ENCODE measurements at places on chromosomes 16 and 17. TPM values are rescaled to one million over a fixed set of nuclear protein-coding genes. Genes with fewer than 3 reads are reported as not detected.
A peak's percentile ranks its signal among the peaks of the same experiment; 100 is the strongest.

Gene DDX42
- total RNA-seq, result 124 TPM

Gene CEP295NL
- 10.2 TPM for total RNA-seq

Gene KCNH4
- total RNA-seq, result not detected

- DNase-seq, result no peak
Observed at GRCh38 chr16:6926762-6927161, 405.9 kb upstream of the RBFOX1 start.

DNA sequence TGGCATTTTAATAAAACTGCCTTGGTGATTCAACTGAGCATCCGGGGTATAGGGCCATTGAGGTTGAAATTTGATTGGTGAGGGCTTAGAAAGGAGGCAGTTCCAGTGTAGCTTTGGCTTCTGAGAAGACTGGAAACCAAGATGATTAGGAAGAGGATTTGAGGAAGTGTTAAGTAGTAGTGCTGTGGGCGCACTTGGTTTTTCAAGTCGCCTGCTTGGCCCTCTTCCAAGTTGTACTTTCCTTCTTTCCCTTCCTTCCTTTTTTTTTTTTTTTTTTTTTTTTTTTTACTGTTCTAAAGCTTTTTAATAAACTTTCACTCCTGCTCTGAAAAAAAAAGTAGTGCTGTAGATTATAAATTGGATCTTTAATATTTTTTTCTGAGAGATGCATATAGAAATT, 320.5 kb downstream of the UTP18 start:
- DNase-seq, result no peak

DNA sequence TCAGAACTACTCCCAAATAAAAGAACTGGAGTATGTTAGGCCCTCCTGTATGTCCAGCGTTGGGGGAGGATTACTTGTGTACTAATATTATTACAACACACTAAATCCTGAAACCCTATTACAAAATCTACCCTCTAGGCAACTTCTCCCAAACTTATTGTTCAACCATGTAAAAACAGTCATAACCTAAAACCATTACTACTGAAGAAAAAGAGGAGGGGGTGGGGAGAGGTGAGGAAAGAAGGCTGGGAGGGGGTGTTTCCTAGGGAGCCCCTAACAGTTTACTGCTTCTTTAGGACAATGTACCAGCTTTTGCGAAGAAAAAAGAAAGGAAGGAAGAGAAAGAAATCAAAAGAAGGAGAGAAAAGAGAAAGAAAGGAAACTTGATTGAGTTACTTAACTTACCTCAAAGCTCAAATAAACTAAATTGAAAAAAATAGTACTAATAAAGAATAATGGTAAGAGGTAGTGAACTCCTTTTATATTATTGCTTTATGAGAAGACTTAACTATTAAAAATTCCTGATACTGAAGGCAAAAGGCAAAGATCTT, 2.3 kb downstream of the SALL1 start:
- DNase-seq, result no peak

DNA sequence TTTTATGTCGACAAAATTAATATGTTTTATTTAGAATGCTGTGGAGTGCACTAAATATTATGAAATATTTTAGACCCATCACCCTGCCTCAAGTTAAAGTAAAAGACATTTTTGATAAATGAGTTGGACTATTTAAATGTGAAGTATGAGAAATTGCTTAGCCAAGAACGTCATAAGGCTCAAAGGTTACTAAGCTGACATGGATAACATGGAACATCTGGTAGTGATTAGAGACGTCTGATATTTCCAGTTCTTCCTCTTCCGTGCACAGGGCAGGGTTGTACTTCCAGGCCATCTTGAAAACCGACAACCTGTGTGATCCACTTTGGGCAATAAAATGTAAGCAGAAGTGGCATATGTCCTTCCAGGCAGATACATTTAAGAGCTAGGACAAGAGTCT, 7.2 kb upstream of the CCL8 start:
- DNase-seq, result no peak

DNA sequence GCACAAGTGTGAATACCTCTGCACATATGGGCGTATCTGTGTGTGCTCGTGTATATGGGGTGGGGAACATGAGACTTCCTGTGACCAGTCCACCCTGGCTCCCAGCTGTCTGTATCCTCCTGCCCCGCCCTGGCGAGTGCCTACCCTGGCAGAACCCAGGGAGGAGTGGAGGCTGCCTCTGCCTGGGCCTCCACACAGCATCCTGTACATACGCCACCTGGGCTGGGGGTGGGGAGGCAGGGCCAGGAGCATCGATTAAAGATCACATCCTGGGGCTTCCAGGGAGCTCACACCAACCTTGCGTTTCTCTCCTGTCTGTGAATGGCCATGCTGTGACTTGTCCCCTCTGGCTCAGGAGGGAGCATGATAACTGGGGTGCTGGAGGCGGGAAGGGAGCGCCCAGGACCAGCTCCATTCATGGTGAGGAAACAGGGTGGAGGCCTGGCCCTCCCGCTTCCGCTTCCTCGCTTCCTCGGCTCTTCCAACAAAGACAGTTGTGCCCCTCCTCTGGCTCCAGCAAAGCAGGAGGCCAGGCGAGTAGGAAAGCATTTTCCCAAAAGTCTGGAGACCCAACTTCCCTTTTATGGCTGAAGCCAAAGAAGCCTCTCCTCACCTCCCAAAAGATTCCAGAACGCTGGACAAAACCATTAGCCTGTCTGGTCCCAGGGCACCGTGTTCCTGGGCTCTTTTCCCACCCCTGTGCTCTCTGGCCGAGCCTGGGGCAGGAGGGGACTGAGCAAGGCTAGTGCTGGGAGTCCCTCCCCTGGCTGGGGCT, 22.9 kb downstream of the ADAM11 start:
- DNase-seq, result no peak

- DNase-seq, result no peak
Observed at GRCh38 chr17:2967515-2967914, 95.9 kb downstream of the OR1D5 start.

GRCh38 chr17:57557416-57557815, 187.7 kb downstream of the CCDC182 start:
- DNase-seq, result no peak

- peak; percentile 60 for DNase-seq
Observed at GRCh38 chr16:78684030-78684611, 584.7 kb downstream of the WWOX start.

DNA sequence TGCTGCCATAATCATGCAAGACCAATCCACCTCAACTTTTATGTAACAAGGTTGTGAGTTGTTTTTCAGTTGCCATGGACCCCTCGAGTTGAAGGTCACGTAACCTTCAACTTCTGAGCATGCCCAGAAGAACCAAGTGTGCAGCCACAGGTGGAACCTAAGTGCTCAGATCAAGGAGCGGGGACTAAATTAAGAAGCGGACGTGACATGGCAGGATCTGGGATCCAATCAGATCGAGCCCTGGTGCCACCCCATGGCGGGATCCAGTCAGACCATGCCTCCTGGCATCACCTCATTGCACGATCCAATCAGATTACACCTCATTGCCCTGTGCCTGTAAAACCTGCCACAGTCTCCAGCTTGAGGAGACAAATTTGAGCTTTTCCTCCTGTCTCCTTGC, 204.5 kb upstream of the CDH5 start:
- DNase-seq, result no peak

DNA sequence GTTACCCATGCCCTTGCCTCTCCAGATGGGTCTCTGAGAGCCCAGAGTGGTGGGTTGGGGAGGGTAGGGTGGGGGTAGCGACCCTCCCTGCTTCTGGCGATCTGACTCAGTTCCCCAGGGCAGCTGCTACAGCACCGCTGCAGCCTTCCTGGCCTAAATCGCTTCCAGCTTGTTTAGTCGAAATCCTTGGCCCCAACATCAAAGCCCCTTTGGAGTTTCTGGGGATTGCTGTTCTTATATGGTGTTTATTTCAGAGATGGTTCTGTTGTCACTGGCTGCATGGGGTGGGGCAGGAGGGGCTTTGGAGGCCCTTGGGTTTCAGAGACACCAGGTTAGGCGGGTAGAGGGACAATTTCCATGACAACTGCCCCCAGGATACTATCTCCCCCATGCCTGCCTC, 35.9 kb downstream of the FZD2 start:
- peak; percentile 21 for DNase-seq

- peak; percentile 56 for DNase-seq
Observed at GRCh38 chr17:65558683-65559460, 2.6 kb downstream of the AXIN2 start.
